Islet precursor cell (in vitro differentiated cells): ENCODE measurements at places on chromosomes 1 and 21.

GRCh38 chr1:97091679-97092078, 370.1 kb downstream of the PTBP2 start:
- DNase-seq: no peak

GRCh38 chr1:36934061-36934460, 100.3 kb downstream of the GRIK3 start:
- no peak for DNase-seq

GRCh38 chr1:234924450-234925355, 203.9 kb downstream of the TOMM20 start:
- peak; percentile 48 for DNase-seq

GRCh38 chr1:208455821-208456220, 211.6 kb upstream of the PLXNA2 start:
- DNase-seq: no peak

DNA sequence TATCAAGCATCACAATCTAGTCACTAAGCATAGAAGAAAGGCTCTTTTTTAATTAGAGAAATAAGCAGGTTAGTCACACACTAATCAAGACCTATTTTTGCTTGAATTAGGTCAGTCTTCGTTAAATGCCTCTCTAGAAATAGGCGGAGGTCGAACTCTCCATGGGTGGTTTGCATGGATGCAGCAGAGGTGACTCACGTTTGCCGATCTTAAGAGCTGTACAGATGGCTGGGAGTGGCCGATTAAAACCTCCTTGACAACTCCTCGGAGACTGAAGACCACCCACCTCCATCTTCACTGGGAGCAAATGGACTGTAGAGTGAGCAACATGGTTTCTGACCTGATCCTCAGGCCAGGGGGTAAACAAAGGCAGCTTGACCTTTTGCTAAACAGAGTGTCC, 249.3 kb downstream of the ZNF648 start:
- no peak for DNase-seq

DNA sequence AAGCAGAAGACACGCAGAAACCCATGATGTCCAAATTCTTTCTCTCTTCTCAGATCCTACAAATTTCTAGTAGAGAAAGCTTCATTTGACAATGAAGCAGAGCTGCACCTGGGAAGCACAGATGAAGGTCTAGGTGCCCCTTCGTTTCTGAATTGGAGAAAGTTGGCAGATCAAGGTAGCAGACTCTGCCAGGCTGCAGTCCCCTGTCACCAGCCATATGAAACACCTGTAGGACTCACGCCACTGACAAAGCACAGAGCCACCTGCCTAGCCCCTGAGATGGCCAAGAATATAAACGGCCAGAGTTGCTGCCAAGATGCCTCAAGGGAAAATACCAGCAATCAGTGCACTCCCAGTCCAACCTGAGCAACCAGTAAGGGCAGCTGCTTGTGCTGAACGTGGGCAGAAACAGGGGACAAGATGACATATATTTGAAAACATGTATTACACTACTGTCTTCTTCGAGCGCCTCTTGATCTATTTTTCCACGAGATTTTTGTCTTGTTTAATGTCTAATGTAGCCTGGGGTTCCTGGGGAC, 20.6 kb upstream of the PLEKHA6 start:
- DNase-seq: peak; percentile 77
